ENCODE measurements at places on chromosomes 6 and 20. TPM values are rescaled to one million over a fixed set of nuclear protein-coding genes. Genes with fewer than 3 reads are reported as not detected.

The SPEF1 gene
- total RNA-seq = under 0.01 TPM

The MSH5 gene
- total RNA-seq = 4.7 TPM

The ARHGAP40 gene
- not detected for total RNA-seq

The RRBP1 gene
- 90.2 TPM for total RNA-seq

The FOXF2 gene
- 2.5 TPM for total RNA-seq

The NKX2-4 gene
- not detected for total RNA-seq

The PARD6B gene
- 0.90 TPM for total RNA-seq

The VSX1 gene
- total RNA-seq = not detected

The ZDHHC14 gene
- 0.90 TPM for total RNA-seq

The SLC17A4 gene
- total RNA-seq = not detected

The MLN gene
- not detected for total RNA-seq

The DOP1A gene
- 32.4 TPM for total RNA-seq

The C6orf141 gene
- not detected for total RNA-seq

The GSTA3 gene
- not detected for total RNA-seq

The LHFPL5 gene
- total RNA-seq = not detected

The EMILIN3 gene
- total RNA-seq = under 0.01 TPM
